ENCODE measurements at places on chromosomes 4 and X.

GRCh38 chrX:139890991-139891700 is 41.7 kb downstream of the ATP11C start:
- peak; percentile 45 for DNase-seq

DNA sequence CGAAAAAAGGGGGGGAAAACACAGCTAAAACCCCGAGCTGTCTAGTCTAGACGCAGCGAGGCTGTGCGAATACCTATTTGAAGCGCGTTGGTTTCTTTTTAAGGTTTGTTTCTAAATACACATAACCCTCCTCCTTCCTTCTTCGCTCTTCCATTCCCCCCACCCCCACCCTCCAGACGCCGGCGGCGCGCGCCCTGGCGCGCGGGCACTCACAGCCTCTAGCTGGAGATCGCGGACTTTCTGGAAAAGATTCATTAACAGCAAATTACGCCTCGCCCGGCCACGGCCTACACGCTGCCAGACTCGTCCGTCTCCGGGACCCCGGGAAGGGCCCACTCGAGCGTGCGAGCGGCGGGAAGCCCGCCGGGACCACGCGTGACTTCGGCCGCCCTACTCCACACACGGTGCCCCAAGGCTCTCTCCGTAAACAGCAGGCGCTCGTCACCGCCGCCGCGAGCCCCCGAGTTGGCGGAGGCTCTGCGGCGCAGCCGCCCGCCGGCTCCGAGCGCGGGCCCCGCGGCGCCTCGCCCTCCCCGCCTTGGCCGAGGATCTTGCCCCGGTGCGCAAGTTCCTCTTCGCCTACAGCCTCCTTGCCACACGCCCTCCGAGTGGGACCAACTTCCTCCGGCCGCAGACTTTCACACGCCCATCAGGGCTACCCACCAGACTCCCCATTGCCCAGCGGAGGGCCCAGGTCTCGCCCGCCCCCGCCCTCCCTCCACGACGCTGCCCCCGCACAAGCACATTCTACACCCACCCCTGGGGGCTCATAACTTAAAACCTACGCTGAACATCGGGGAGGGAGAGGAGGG is 2.0 kb downstream of the BCOR start:
- DNase-seq: no peak

DNA sequence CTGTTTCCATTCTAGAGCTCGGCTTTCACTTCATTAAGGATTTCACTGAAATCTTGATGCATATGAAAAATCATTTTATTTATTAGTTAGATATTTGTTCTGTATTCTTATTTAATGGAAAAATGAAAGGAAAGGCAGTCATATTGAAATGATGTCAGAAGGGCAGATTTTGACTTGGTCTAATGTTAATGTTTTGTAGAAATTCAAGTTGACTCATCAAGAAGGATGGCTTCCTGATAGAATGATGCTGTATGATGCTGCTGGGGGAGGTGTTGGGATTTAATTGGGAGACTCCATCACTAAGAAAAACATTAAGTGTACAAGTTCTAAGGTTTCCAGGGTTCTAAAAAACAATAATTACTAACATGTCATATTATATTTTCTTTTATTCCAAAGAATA is 204.8 kb downstream of the PDGFC start:
- no peak for DNase-seq

DNA sequence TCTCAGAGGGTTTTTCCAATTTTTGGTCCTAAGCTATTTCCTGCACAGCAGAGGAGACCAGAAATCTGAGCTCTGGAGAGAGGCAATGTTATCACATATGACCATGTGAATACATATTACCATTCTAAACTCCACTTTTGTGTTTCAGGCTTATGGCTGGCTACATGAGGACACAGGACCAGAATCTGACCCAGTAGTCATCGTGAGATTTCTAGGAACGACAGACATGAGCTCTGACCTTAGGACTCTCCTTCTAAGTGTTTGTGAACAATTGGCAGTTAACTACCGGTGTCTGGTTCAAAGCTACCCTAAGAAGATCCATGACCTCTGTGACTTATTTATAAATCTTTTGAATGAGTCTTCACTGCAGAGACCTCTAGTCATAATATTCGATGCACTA is 198.6 kb downstream of the NWD2 start:
- DNase-seq: no peak

DNA sequence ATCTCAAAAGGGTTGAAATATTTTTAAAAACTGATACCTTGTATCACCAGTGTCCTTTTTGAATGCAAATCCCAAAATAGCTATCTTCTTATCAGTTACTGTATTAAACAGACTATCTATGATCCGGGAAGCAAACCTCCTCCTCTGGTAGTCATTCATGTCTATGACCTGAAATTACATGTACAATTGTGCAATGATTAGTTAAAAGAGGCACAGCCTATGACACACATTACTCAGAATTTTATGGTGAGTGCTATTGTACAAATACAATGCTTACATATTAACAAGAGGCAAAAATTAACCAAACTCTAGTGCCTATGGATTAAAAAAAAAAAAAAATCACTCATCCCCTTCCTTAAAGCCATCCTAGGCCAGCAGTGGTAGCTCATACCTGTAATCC is 21.7 kb downstream of the UGDH start:
- DNase-seq: no peak

- peak; percentile 27 for DNase-seq
Observed at GRCh38 chr4:128517096-128517738, 229.6 kb upstream of the PGRMC2 start.

All from kidney capillary endothelial cell (primary cell).